ENCODE measurements at places on chromosomes 11 and 22. TPM values are rescaled to one million over a fixed set of nuclear protein-coding genes. Genes with fewer than 3 reads are reported as not detected.
A peak's percentile ranks its signal among the peaks of the same experiment; 100 is the strongest.

- no peaks in the 10 kb centered on the region for H3K4me1 ChIP-seq
- no peak for DNase-seq
- no peaks in the 10 kb centered on the region for H3K36me3 ChIP-seq
- H3K27me3 ChIP-seq = no peaks in the 10 kb centered on the region
These were observed 515.1 kb downstream of the CNTN5 start for GRCh38 chr11:99535819-99536218.

GRCh38 chr11:31487848-31488247 is 21.6 kb downstream of the IMMP1L start:
- H3K36me3 ChIP-seq = no peaks in the 10 kb centered on the region
- H3K4me1 ChIP-seq = no peaks in the 10 kb centered on the region
- no peak overlapping the region for H3K4me3 ChIP-seq
- no peak overlapping the region for H3K27ac ChIP-seq

- peaks cover 3% of the 10 kb centered on the region for H3K27me3 ChIP-seq
- no peaks in the 10 kb centered on the region for H3K36me3 ChIP-seq
- H3K27ac ChIP-seq = peak within 1 kb of the TSS; percentile 75
These were observed at the start of gene TSPAN18 for GRCh38 chr11:44726283-44727113. TSPAN18 (plus strand) TSS chr11:44726962; CDS start chr11:44906417, 179,455 bp downstream.

DNA sequence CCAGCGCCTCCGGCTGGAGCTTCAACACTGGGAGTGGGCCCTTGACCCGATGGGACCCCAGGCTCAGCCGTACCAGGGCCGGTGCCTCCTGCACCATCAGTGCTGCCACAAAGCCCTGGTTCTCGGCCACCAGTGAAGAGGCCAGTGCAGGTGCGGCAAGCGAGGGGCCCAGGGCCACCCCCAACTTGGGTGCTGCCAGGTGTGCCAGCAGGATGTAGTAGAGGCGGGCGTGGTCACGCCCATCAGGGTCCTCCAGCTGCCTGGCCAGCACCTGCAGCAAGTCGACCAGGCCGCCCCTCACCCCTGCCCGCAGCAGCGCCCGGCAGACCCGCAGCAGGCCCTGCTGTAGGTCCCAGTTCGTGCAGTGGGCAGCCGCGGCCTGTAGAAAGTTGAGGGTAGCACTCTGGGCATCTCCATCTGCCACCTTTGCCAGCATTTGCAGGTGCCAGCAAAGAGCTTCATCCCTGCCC is 2.3 kb downstream of the AP5B1 start:
- H3K27ac ChIP-seq = no peak overlapping the region
- no peaks in the 10 kb centered on the region for H3K27me3 ChIP-seq
- no peaks in the 10 kb centered on the region for H3K36me3 ChIP-seq
- no peak overlapping the region for H3K4me3 ChIP-seq
- peaks cover 7% of the 10 kb centered on the region for H3K4me1 ChIP-seq
- no peak for DNase-seq

DNA sequence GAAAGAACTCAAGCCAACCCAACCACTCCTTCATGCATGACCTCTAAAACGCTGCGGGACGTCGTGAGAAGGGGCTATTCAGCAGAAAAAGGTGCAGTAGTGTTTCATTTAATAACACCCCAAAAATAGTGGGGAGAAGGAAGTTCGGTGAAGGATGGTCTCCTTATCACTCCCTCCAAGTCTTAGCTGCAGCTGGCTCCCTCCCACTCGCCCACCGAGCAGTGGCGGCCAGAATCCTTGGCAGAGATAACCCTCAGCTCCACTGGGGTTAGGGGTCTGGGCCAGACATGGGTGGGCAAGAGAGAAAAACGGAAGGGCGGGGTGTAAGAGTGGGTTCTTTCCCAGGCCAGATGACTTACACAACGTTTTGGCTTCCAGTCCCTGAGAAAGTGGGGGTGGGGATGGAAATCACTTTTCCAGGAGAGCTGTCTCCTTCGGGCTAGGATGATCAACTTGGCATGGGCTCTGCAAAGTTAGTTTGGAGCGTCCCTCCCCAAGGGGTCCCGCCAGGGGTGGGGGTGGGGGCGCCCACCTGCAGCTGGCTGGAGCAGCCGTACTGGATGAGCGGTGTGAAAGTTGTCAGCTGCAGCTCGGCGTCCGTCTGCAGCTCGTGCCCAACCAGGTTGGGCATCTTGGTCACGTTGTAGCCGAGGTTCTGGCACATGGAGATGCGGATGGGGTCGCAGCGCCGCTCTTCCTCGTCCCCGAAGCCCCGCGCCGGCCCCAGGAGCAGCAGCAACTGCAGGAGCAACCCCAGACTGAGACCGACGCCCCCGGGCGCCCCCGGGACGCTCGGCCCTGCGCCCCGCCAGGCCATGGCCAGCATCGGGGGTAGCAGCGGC is 705 bp downstream of the FZD4 start:
- H3K36me3 ChIP-seq = no peaks in the 10 kb centered on the region
- peaks cover 6% of the 10 kb centered on the region for H3K27me3 ChIP-seq
- H3K4me3 ChIP-seq = no peak overlapping the region
- DNase-seq = no peak

Gene OR8J3
- not detected for polyA plus RNA-seq

Gene GANAB
- polyA plus RNA-seq = 157 TPM

Gene MFNG
- polyA plus RNA-seq = 449 TPM
